HFFc6 (cell line): ENCODE measurements at places on chromosomes 16 and 17.

DNA sequence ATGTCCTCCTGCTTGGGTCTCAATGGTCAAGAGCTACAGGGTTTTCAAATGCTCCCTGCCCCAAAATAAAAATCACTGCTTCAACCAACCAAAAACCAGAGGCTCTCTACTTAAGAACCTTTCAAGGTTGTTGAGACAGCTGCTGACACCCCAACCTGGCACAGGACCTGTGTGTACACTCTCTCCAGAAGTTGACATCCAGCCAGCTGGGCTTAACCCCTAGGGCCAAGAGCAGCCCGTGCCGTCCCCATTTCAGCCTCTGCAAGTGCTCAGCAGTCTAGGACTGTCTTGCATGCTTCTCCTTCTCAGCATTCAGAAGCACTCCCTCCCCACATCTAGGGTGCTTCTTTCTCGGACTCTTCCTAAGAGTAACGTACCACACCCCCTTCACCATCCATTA, 59.0 kb upstream of the TRAP1 start:
- DNase-seq, result no peak

DNA sequence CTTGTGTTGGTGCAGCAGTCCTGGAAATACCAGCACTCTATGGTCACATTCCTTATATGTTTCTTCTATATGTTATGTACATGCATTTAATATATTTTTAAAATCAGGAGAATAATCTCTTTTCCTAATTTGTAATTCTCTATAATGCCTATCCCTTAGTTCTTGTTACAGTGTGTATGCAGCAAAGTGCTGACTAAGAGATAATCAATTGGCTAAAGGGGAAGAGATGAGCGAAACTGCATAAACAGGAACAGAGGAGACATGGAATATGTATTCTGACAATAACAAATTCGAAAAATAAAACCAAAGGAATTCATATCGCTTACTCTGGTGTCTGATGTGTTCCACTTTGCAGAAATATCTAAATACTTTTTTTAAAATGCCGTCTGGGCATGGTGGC, 41.7 kb downstream of the SYNRG start:
- DNase-seq, result no peak

DNA sequence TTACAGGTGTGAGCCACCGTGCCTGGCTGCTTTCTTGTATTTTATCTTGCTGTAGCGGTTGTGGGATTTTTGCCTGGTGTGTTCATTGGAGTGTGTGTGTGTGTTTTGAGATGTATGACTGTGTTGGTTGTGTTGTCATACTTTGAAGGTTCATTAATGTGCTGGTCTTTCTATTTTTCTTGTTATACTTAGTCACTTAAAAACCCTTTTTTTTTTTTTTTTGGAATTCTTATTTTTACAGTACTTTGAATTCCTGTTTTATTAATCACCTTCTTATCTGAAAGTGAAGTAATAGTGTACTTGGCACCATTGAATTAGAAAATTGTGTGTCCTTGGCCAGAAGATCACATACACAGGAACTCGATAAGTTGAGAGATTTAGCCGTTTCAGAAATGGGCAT, 30.2 kb downstream of the TENT4B start:
- DNase-seq, result peak; percentile 56

DNA sequence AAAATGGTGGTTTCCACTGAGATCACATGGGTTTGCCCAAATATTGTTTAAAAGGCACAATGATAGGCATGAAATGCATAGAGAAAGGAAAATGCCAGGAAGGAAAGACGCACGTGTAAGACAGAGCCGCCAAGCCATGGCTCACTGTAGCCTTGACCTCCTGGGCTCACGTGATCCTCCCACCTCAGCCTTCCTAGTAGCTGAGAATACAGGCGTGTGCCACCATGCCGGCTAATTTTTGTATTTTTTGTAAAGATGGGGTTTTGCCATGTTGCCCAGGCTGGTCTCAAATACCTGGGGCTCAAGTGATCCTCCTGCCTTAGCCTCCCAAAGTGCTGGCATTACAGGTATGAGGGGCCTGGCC, 4.0 kb downstream of the BHLHA9 start:
- DNase-seq, result no peak

DNA sequence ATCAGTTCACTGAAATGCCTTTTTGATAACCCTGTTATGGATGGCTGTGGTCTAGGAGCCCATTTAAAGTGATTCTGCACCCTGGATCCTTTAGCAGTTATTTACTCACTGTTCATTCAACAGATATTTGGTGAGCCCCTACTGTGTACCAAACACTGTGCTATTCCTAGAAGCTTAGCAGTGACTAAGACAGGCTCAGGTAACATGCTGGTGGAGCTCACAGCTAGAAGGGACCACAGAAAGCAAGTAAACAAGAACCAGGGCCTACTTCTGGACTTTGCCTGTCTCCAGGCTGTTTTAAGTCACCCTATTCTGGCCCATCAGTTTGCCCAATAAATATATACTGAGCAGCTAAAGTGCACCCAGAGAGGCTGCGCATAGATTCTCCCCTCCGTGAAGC, 11.1 kb downstream of the ITGA3 start:
- DNase-seq, result no peak

DNA sequence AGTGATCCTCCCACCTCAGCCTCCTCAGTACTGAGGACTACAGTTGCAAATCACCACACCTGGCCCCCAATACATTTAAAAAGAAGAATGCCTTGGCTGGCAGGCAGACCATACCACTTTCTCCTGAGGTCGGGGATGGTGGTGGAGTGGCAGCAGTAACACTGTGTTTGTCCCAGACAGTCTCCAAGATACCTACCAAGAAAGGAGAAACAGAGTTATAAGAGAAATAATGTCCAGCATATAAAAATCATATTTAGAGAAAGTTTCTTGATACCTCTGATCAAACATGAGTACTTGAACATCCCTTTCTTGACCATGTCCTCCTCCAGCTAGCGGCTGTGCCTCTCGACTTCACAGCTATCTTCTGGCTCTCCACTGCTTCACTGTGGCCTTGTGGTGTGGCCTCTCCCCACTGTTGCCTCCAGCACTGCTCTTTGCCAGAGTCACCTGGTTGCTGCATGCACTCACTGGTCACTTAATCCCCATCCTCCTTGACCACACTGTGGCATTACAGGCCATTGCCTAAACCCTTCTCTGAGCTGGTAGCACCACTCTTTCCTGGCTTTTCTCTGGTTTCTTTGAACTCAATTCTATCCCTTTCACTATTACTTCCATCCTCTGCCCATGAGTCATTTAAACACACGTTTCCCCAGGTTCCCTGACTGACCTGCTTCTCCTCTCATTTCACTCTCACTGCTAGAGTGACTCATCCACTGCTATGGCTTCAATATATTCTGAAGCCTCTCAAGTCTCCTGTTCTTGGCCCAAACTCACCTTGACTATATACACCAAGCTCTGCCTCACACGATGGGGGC, 45.2 kb downstream of the XPO6 start:
- peak; percentile 31 for DNase-seq

- no peak for DNase-seq
These were observed 3.0 kb downstream of the CDH1 start for GRCh38 chr16:68739964-68740627.

DNA sequence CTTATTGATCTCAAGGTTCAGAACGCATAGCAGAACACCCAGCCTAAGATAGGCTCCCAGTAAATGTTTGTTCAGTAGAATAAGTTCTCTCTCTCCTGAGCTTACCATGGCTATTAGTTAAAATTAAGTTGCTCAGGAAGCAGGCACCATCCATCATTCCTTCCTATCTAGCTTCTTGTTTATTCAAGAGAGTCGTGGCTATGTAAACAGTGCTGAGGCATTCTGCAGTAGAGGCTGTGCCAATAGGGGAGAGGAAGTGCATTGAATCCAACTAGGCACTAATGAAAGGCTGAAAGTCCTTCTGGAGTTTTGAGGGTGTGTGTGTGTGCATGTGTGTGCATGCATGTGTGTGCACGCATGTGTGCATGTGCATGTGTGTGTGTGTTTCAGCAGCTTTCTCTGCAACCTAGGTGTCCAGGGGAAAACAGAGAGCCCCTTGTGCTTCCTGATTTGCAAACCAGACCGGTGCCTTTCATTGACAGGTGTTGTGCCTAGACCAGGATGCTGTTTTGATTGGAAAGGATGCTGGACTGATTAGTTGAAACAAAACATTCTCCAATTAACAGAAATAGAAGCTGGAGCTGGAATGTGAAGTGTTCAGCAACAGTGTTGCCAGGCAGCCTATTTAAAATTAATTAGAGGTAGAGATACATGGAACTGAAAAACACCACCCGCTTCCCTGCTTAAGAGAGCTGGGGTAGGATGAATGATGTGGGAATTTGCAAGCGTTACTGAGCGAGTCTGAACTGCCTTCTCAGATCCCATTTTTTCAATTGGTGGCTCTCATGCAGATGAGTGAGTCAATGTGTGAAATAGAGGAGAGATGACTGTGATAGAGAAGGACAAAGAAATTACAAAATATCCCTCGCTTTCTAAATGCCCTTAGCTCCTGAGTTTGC, 103.3 kb upstream of the CLEC3A start:
- DNase-seq, result no peak

GRCh38 chr16:81778861-81779535, at the start of gene PLCG2:
PLCG2 (plus strand) TSS chr16:81779291; CDS start chr16:81785990, 6,699 bp downstream.
- no peak for DNase-seq

- DNase-seq, result no peak
These were observed 34.5 kb downstream of the TMEM204 start for GRCh38 chr16:1567988-1568387.

- no peak for DNase-seq
These were observed 891 bp downstream of the CORO1A start for GRCh38 chr16:30184096-30184890.

- DNase-seq, result no peak
These were observed 63.2 kb downstream of the IQCK start for GRCh38 chr16:19781226-19781625.

GRCh38 chr16:3242709-3243108, 7.8 kb upstream of the ZNF200 start:
- DNase-seq, result no peak

- peak; percentile 55 for DNase-seq
These were observed 666.6 kb downstream of the CDH11 start for GRCh38 chr16:64455275-64455674.

- no peak for DNase-seq
These were observed 50.0 kb downstream of the MRTFB start for GRCh38 chr16:14121142-14121541.

DNA sequence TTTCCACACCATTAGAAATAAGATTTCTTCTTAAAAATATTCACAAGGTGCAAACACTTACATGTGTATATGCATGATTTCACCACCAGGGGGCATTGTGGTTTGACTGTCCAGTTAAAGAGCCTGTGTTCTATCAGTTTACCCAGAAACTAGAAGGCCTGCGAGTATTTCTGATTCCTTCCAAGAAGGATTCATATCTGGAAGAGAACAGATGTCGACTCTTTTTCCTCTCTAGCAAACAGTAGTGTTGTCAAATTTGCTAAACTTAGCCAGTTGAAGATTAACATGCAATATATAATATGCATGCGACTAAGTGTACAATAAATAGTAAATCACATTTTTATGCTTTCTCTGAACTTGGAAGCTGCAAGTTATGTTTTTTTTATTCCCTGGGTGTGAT, 404.1 kb downstream of the WWOX start:
- no peak for DNase-seq

GRCh38 chr16:67707790-67708189, 11.3 kb downstream of the GFOD2 start:
- no peak for DNase-seq

DNA sequence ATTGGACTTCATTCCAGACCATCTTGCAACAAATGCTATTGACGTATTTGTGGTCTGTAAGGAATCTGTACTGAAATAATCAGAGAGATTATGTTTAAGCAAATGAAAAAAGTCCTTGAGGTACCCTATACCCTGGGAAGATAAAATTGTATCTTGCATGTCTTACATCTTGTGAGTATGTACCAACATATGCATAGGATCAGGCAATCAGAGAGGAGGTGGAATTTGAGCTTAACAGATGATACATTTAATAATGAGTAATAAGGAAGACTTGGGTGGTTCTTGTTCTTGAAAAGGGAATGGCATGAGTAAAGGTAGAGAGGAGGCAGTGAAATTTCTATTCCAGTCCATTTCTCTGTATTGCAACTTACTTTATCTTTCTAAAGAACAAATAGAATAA, 10.6 kb downstream of the MOSMO start:
- no peak for DNase-seq

- no peak for DNase-seq
These were observed 4.1 kb downstream of the ADGRG1 start for GRCh38 chr16:57632568-57632967.
